Dermis microvascular lymphatic vessel endothelial cell (primary cell): ENCODE measurements at places on chromosomes 2 and 18. TPM values are rescaled to one million over a fixed set of nuclear protein-coding genes. Genes with fewer than 3 reads are reported as not detected.
A peak's percentile ranks its signal among the peaks of the same experiment; 100 is the strongest.

DNA sequence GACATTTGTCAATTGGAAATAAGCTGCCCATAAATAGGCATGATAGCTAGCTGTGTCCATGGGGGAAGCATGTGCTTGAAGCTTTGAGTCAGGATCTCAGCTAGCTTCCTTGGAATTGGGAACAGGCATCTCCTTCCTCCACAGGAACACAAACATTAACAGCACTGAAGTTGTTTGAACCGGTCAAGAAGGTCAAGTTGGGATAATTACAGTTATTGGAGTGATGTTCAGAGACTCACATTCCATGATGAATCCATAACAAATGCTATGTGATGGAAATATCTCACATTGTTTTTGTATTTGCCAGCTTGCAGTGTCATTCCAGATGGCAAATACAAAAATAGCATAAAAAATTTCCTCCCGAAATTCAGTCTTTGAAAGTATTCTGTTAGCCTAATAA lies 347.6 kb upstream of the SMIM21 start:
- no peak for DNase-seq

DNA sequence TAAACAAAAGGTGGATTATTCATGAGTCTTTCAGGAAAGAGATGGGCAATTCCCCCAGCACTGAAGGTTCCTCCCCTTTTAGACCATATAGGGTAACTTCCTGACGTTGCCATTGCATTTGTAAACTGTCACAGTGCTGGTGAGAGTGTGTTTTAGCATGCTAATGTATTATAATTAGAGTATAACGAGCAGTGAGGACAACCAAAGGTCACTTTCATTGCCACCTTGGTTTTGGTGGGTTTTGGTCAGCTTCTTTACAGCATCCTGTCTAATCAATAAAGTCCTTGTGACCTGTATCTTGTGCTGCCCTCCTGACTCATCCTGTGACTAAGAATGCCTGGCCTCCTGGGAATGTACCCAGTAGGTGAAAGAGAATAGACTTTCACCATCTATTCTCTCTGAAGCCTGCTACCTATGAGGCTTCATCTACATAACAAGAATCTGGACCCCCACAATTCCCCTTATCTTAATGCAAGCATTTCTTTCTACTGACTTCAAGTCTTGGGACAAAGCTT lies 148.7 kb downstream of the CABLES1 start:
- DNase-seq: peak; percentile 55

The PKDCC gene
- 3.0 and 4.3 TPM in 2 replicates for total RNA-seq

GRCh38 chr2:109270505-109271312 lies 141.7 kb downstream of the SH3RF3 start:
- DNase-seq: no peak

The MYOM1 gene
- 0.26 and 1.9 TPM in 2 replicates for total RNA-seq

DNA sequence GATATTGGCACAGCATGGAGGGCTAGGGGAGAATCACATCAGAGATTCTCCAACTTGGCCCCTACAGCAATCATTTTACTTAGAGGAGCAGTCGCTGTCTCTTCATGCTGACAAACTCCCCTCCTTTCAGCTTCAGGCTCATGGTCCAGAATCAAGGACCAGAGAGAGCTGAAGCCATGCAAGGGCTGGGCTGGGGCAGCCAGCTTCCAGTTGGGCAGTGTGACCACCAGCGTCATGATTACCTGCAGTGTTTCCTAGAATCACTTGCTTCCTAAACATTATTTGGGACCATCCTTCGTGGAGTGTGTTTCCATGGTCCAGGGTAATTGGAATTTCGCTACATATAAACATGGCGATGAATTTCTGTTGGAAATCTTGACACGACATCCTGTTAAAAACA lies 54.4 kb downstream of the CAPN13 start:
- DNase-seq: no peak

The RNF144A gene
- 10.5 and 12.3 TPM in 2 replicates for total RNA-seq

GRCh38 chr2:47198985-47199451 lies 43.9 kb upstream of the STPG4 start:
- no peak for DNase-seq

DNA sequence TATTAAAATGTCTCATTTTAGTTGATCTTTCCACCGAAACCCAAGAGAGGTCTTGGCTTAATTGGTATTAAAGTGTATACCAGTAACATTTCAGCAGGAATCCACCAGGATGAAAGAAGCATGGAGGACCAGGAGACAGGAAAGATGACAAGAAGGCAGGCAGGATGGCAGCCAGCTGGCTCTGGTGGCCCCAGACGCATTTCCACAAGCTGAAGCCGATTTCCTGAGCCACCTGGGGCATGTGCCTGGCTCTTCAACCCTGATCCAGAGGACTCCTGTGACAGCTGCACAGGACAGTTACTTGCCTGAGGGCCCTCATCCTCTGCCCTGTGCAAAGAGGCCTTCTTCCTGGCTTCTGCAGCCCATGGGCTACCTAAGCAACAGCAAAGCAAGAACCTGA lies 56.9 kb upstream of the NFU1 start:
- no peak for DNase-seq

The NEMP2 gene
- 2.1 and 2.4 TPM in 2 replicates for total RNA-seq

The MBD1 gene
- total RNA-seq: 34.3 and 46.0 TPM in 2 replicates

DNA sequence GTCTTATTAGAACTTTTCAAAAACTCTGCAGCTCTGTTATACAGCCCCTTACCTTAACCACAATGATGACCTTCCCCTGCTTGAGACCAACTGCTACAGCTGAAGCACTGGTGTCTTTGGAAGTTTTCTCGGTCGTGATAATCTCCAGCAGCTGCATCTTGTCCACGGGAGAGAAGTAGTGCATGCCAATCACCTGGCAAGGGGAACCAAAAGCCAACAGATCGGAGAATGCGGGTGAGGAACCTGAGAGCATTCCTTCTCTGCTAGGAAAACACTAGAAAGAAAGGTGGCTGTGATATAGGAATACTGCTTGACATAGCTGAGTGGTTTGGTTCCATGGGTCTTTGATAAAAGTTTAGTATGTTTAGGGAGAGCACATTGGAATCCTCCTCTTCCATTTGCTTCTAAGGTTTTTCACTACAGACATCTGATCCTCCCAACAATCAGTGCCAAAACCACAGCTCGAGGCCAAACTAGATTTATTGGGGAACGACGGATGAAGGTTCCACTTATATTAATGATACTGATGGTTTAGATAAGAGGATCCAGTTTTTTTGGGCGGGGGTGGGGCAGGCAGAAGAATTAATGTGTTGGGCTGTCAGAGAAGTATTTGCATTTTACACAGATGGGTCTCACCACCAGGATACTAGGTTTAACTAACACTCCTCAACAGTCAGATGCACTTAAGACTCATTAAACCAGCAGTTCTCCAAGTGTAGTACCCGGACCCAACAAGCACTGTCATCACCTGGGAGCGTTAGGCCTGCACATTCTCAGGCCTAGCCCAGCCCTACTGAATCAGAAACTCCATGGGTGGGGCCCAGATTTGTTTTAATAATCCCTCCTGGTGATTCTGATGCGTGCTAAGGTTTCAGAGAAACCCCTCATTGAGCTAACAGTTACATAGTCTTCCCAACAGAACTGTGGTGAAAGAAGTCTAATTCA lies 22.4 kb downstream of the GAREM2 start:
- DNase-seq: no peak
